COLO829 (cell line): ENCODE measurements at places on chromosomes 1 and 21.

DNA sequence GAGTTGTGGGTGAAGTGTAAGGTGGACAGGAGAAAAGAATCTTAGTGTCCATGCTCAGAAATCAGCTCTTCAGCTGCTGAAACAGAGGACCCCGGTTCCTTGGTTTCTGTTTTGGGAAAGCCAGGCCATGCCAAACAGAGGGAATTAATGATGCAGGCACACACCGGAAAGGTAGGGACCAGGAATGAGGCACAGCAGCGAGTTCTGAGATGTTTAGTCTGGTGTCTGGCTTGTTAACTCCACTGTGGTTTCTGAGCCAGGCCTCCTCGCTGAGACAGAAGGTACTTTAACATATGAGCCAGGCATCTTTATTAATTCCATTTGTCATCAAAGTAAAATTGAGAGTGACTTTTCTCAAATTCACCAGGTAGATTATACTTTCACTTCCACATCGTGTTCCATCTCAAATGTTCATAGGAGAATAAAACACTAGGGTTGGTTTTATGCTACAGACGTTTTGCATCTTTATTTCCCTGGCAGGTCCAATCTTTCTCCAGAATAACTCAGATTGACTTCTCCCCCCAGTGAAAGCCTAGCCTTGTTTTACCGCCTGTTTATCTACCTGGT lies 23.5 kb downstream of the LRRC8D start:
- no peak for DNase-seq

DNA sequence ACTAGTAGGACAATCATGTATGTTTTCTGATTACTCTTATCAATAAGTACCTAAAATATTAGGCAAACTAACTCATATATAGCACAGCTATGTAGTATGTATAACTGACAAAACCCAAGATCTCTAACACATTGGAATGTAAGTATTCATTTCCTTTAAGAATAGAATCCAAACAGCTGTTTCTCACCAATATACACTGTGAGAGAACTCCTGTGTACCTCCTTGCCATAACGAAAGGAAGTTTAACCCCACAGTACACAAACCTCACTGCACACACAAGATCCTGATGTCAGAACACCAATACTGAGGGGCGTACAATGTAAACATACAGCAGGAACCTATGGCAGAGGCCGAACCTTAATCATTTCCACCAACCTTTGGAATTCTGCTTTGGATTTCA lies 113.0 kb downstream of the SMYD3 start:
- DNase-seq = no peak

GRCh38 chr1:200174525-200175295 lies 147.2 kb downstream of the NR5A2 start:
- no peak for DNase-seq

- no peak for DNase-seq
Measured at GRCh38 chr1:12711536-12711935, 4.4 kb upstream of the AADACL3 start.

DNA sequence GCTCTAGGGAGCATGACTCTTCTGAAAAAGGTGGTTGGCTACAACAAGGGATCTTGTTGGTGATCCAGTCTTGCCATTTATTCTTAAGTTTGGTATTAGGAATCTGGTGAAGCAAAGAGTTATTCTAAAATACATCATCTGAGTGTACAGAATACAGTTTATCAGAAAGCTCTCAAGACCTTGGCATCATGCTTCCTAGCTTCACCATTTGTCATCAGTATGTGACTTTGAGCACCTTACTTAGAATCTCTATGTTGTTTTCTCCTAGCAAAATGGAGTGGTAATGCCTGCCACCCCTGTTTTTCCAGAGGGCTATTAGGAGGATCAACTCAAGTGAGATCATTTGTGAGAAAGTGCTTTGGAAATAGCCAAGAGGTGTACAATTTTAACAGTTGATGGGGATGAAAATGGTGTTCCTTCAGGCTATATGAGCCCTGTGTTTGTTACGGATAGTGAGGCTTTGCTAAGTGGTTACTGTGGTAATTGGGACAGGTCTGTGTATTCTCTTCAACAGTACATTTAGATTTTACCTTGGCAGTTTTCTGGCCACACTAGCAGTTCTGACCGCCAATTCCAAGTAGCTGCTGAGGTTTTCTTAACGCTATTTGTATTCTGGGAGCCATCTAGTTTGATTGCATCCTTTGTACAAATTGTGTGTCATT lies 120.5 kb downstream of the DISP1 start:
- no peak for DNase-seq

GRCh38 chr1:93694039-93694438 lies 12.4 kb upstream of the BCAR3 start:
- DNase-seq = no peak

- no peak for DNase-seq
Measured at GRCh38 chr1:183143576-183144315, 42.3 kb upstream of the LAMC2 start.

- DNase-seq = no peak
Measured at GRCh38 chr1:112938210-112938609, 17.8 kb downstream of the SLC16A1 start.

DNA sequence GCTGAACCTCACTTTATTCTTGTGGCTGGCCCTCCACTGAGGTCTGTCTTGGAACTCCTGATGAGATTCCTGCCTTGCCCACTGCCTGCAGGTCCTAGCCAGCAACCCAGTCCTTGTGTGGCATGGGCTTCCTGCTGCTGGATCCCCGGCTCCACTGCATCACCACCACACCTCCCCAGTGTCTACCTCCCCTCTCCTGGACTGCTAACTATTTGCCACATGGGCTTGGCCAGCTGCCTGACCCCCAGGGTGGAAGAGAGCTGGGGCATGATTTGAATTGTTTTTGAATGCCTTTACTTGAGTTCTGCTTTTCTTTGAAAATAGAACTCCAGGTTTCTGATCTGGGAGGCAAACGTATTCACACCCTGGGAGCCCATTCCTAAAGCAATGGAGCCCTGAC lies 41.2 kb downstream of the SPAG17 start:
- DNase-seq = no peak

DNA sequence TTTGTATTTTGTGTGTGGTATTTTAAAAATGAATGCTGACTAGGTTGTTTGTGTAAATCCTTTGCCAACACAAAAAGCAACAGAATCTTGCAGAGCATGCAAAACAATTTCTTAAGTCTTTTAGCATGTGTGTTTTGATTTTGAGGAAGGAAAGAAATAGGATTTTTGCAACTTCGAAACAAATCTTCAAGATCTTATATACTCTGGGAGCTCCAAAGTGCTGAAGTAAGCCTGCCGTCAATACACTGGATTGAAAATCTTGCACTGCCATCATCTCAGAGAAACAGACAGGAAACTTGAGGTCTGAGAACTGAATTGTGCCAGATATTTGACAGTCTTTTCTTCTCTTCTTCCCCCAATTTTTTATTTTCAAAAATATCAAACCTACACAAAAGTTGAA lies 29.3 kb upstream of the DISP1 start:
- no peak for DNase-seq

DNA sequence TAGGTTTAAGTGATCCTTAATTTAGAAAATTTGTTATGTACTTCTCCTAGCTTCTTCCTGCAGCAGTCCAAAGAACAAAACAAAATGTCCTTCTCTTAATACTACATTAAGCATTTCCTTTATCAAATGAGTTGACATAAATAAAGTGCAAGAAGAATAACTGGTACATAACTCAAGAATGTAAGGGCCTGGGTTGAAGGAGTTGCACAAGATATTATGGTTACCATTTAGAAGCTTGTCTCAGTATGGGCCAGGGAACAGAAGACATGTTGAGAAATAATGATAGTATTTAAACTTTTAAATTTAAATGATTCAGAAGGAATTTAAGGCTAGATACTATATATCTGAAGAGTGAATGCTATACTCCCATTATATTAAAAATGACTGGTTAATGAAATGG lies 23.5 kb downstream of the SUCO start:
- DNase-seq = no peak

GRCh38 chr1:212656730-212657129 lies 42.9 kb downstream of the BATF3 start:
- DNase-seq = no peak

DNA sequence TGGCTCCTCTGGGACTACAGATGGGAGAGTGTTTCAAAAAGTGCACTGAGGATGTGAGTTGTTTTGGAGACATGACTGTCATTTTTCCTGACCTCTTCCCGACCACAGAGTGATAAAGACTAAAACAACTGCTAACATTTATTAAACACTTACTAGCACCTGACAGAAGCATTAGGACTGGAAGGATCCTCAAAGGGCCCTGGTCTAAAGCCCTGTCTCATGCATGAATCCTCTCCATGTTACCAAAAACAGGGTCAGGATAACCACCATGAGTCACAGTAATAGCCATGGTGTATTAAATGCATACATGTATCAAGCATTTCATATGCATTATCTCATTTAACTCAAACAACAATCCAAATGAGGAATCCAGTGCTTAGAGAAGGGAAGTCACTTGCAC lies 11.5 kb downstream of the CYB5RL start:
- no peak for DNase-seq

DNA sequence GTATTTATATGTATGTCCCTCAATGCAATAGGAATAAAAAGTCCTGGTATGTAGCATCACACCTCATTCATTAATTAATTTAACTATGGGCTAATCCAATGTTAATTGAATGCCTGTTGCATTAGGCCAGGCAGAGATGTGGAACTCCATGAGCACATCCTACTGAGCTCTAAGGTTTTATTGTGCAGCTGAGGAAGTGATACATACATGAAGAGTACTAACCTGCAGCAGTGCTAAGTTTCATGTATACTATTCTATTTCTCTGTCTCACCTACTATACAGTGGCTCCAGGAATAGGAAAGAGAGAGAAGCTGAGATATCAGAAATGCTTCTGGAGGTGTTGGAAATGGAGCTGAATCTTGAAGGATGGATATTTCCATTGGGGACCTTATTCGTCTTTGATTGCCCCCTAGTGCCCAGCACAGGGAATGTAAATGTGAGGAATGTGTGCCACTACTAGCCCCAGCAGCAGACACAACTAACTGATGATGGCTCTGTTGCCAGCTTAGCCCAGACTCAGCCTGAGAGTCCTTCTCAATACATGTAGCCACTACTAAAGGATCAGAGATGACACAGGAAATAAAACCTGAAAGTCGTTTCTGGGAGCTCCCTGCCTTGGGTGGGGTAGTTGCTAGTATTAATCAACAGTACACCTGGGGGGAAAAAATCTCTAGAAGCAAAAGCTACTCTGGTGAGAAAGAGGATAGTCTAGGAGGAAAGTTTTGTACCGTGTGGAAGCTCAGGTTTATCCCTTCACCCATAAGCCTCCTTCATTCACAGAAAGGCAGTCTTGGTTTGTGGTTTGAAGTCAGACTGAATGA lies 173.3 kb upstream of the FOXD3 start:
- DNase-seq = peak; percentile 40

- DNase-seq = no peak
Measured at GRCh38 chr1:78094639-78095038, 48.9 kb downstream of the GIPC2 start.

DNA sequence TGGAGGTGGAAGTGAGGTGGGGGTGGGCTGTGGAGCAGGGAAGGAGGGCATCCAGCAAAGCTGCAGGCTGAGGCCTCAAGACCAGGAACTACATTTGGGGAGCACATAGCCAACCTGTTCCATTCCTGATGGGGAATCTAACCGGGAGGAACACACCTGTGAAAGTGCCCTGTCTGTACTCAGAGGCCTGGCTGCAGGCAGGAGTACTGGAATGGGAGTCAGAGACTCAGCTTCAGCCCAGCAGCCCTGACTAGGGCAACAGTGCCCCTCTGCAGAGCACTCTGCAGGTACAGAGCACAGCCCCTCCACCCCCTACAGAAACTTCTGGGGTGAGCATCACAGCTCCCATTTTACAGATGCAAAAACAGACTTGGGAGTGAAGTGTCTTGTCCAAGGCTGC lies 126.4 kb downstream of the DMRTB1 start:
- DNase-seq = no peak

- DNase-seq = no peak
Measured at GRCh38 chr21:31186916-31187315, 148.6 kb upstream of the KRTAP19-8 start.

GRCh38 chr1:88595355-88596002 lies 88.6 kb upstream of the PKN2 start:
- peak; percentile 34 for DNase-seq

GRCh38 chr1:202584707-202585589 lies 125.3 kb downstream of the SYT2 start:
- no peak for DNase-seq

- no peak for DNase-seq
Measured at GRCh38 chr21:42524341-42525028, 10.8 kb downstream of the SLC37A1 start.

- DNase-seq = no peak
Measured at GRCh38 chr1:181765451-181766026, 282.2 kb downstream of the CACNA1E start.

GRCh38 chr1:178774263-178774662 lies 49.2 kb downstream of the RALGPS2 start:
- peak; percentile 24 for DNase-seq

- DNase-seq = no peak
Measured at GRCh38 chr1:227562933-227563323, 428 bp upstream of the ZNF678 start.

DNA sequence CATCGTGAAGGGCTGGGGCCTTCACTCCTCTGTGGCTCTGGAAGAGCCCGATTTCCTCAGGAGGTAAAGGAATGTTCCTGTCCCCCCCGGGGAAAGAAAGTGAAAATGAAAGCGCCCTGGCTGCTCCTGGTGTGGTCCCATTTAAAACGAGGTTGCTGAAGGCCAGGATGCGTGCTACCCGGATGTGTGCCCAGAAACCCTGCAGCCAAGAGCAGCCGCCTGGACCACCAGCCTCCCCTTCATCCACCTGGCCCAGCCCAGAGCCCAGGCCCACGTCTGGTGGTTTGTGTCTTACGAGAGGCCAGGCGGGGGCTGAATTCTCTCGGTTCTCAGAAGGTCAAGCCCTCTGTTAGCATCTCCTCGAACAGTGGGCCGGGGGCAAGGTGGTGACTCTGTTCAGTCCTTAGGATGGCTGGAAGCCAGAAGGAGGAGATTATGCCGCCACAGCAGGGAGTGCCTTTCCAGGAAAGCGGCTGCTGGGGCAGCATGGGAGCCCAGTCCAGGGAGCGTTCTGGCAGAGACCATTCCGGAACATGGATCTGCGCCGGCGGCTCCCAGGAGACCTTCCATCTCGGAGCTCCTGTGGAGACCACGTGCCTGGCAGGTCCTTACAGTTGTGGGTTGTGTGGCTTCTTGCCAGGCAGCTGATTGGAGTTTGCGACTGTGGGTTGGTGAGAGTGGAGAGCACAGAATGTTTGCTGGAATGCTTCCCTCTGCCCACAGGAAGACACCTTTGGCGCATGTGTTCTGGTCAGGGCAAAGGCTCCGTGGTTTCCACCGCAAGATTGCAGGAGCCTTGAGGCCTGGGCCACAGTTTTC lies 1.4 kb downstream of the GUK1 start:
- DNase-seq = peak; percentile 73

- DNase-seq = no peak
Measured at GRCh38 chr1:98467586-98467985, 193.9 kb upstream of the SNX7 start.

DNA sequence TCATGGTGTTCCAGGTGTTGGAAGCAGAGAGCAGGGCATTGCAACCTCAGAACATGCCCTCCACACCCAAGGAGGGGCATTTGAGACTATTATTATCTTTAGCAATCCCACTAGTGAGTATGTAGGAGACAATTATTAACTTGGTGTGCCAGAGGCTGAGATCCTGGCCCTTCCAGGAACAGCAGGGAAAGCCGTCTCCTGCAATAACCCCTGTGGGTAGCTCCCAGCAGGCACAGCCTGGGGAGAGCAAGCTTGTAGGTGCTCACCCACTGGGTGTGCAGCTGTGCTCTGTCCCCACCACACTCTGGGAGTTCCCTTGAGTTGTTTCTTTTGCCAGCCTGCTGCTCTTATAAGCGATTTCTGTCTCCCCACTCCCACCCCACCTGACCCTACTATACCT lies 10.3 kb downstream of the CFAP107 start:
- no peak for DNase-seq

- no peak for DNase-seq
Measured at GRCh38 chr1:21891621-21892479, 45.3 kb downstream of the HSPG2 start.
